ENCODE measurements at places on chromosomes 1 and 21.

DNA sequence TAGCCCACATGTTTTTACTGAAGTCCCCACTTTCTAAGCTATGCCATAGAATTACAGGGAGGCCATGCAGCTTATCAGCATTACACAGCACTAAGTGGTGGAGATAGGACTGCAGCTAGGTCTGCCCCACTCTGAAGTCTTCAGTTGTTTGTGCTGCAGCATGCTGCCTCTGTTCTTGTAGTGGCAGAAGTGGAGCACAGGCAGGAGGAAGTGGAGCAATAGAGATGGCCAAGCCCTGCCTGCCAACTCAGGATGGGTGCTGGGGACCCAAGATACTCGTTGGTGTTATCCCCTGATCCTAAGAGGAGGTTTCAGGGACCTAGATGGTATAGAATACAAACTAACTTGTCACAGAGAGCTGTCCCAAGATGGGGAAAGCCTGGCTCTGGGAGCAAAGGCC is 12.9 kb downstream of the MRPL37 start:
- no peak for DNase-seq

- no peak for DNase-seq
Observed at GRCh38 chr1:211551638-211552460, 27.1 kb downstream of the SLC30A1 start.

DNA sequence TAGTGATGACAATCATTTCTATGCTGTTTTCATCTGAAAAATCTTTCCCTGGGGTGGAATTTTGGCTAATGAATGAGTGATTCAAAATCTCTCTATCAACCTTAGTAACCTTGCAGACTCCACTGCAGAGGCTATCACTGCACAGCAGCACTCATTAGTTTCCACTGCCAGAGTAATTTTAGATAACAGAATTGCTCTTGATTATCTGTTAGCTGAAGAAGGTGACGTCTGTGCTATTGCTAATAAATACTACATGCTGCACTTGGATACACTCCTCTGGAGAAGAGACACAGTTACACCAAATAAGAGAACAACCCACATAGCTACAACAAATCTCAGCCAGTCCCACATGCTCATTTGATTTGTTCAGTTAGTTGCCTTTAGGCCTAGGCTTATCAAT is 1348.4 kb downstream of the NCAM2 start:
- no peak for DNase-seq

DNA sequence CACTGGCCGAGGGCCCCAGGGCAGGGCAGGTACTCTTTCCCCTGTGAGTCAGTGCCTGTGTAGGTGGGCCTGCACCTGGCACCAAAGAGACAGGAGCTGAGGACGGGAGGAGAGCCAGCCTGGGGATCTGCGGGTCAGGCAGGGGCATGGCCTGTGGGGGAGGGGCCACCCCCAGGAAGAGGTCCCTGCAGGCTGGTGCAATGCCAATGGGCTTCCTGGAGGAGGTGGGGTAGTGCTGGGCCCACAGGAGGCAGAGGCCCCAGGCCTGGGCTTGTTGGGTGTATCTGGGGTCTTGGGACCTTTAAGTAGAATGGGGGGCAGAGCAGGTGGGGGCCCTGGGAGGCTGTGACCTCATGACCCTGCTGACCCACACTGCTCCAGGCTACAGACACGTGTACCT is 23.2 kb downstream of the PLCH2 start:
- DNase-seq = no peak

DNA sequence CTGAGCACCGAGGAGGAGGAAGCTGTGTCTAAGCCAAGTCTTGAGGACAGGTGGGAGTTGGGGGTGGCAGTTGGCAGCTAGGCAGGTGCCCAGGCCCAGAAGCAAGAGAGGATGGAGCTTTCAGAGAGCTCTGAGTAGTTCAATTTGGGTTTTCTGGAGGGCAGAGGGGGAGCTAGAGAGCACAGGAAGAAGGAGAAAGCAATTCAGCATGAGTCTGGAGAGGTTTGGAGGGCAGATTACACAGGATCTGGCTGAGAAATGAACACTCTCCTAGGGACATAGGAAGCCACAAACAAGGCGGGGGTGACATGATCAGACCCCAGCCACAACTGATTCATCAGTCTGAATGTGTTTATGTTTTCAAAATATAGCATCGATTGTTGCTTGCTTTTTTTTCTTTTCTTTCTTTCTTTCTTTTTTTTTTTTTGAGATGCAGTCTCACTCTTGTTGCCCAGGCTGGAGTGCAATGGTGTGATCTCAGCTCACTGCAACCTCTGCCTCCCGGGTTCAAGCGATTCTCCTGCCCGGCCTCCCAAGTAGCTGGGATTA is 23.8 kb downstream of the PTPRF start:
- DNase-seq = peak; percentile 34

- no peak for DNase-seq
Observed at GRCh38 chr1:169018751-169019150, 87.7 kb upstream of the ATP1B1 start.

GRCh38 chr1:218970397-218970990 is 203.2 kb upstream of the LYPLAL1 start:
- DNase-seq = no peak

- no peak for DNase-seq
Observed at GRCh38 chr1:171295821-171296220, 18.2 kb upstream of the FMO4 start.

DNA sequence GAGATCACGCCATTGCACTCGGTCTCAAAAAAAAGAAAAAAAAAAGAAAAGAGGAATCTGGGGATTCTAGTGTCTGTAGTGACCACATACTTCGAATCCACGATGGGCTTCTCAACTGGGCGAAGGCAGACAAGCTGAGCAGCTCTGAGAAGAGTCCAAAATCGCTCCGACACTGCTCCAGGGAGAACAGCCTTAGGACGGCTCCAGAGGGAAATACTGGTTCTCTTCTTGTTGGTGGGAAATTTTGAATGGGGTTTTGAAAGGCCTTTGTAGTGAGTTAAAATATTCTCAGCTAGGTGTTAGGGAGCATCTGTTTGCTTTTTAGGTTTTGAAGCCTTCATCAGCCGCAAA is 18.3 kb upstream of the HJV start:
- DNase-seq = no peak

DNA sequence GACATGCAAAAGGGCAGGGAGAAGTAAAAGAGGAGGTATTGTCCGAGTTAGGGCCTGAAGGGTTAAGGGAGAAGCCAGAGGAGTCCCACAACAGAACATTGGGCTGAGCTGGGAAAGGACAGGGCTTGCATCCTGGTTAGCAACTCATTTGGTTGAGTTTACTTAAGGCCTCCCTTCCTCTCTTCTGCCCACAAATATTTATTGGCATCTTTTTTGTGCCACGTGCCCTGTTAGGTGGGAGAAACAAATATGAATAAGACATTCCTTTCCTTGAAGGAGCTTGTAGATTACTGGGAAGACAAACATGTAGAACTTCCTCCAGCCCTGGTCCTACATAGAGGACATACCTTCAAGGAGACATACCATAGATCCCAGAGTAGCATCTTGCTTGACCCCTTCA is 53.0 kb upstream of the PRELP start:
- no peak for DNase-seq

GRCh38 chr1:181206979-181207790 is 118.7 kb downstream of the IER5 start:
- no peak for DNase-seq

GRCh38 chr1:55913565-55913964 is 665.8 kb downstream of the PLPP3 start:
- DNase-seq = no peak

GRCh38 chr1:184986250-184986649 is 11.9 kb upstream of the NIBAN1 start:
- DNase-seq = no peak

GRCh38 chr1:206706298-206706791 is 21.6 kb downstream of the MAPKAPK2 start:
- DNase-seq = no peak

GRCh38 chr1:157213836-157214235 is 75.6 kb upstream of the ETV3 start:
- no peak for DNase-seq

DNA sequence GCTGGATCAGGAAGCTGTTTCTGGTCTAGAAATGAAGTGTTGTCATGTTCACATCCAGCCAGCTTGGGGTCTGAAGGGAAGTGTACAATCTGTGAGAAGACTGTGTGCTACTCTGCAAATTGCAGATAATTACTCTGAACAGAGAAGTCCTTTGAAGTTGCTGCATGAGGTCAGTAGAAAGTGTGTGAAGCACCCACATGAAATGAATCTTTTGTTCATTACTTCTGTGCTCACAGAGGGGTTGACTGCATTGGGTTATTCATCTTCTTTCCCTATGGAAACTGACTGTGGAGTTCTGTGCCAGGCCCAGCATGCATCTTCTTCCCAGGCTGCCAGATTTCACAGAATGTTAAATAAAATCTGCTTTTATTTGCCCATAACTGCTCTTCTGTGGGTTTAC is 47.1 kb downstream of the CTH start:
- DNase-seq = no peak

GRCh38 chr21:43338951-43339350 is 88.0 kb downstream of the SIK1 start:
- DNase-seq = no peak

DNA sequence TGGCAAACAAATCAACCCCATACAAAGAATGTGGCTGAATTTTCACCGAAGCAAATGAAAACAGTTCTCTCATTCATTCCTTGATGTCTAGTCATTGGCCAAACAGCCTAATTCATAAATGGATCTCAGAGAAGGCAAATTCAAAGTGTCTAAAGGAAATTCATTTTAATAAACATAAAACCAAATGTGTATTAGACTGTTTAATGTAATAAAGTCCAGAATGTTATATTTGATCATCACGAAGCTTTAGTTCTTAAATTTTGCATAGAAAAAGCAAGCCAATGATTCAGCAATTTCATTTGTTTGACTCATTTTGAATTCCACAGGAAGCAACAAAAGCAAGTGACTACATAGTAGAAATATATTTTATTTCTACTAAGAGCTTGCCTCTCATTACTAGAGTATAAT is 379.2 kb upstream of the ADAMTS5 start:
- no peak for DNase-seq

Data from CD4-positive, alpha-beta T cell treated with Interleukin-17A for 4 hours (primary cell).